K562 (cell line): ENCODE measurements at places on chromosomes 3 and 15. TPM values are rescaled to one million over a fixed set of nuclear protein-coding genes. Genes with fewer than 3 reads are reported as not detected.

ASB14 gene
- polyA plus RNA-seq = not detected in 2 replicates

ECE2 gene
- polyA plus RNA-seq = not detected in 2 replicates

MAP1A gene
- 4.4 and 4.7 TPM in 2 replicates for polyA plus RNA-seq

USP4 gene
- 20.4 and 26.1 TPM in 2 replicates for polyA plus RNA-seq
